ENCODE measurements at places on chromosomes 13 and 19.

DNA sequence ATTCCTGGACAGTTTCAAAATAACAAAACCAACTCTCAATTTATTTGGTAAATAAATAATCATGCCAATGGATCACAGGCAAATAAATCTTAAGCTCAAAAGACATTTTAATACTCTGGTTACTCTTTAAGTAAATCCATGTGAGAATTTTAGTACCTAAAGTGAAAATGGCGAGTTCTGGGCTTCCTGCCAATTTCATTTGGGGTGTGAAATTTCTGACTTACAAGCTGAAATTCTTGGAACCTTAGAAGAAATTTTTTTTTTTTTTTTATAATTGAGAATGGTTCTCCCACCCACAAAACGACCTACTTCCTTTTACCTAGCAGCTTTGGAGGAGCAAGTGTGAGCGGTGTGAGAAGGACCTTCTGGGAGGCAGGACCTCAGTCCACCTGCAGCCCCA, 354.5 kb upstream of the NBEA start:
- no peak for DNase-seq

DNA sequence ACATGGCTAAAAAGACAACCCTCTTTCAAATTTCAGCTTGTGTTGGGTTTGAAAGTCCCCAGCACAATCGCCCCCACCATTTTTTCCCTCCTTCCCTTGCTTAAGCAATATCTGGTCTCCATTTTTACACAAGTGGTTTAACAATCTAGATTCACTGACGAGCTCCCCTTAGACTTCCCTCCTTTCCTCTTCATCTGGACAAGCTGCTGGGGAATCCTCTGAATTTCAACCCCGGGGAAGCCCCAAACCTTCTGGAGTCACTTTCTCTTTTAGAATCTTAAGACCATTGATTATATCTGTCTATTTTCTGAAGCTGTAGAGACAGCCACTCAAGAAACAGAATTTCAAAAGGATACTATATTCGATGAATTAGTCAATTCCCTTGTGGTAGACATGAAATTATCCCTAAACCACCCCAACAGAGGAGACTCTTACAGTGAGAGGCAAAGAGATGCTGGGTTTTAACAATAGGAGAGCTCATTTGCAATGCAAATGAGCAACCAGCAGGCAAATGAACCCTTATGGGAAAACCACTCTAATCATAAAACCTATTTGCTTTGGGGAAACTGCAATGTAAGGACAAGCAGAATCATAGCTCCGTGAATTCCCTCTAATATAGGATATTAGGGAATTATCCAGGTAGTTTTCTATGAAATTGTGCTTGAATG, 78.9 kb downstream of the TEX26 start:
- DNase-seq = no peak

DNA sequence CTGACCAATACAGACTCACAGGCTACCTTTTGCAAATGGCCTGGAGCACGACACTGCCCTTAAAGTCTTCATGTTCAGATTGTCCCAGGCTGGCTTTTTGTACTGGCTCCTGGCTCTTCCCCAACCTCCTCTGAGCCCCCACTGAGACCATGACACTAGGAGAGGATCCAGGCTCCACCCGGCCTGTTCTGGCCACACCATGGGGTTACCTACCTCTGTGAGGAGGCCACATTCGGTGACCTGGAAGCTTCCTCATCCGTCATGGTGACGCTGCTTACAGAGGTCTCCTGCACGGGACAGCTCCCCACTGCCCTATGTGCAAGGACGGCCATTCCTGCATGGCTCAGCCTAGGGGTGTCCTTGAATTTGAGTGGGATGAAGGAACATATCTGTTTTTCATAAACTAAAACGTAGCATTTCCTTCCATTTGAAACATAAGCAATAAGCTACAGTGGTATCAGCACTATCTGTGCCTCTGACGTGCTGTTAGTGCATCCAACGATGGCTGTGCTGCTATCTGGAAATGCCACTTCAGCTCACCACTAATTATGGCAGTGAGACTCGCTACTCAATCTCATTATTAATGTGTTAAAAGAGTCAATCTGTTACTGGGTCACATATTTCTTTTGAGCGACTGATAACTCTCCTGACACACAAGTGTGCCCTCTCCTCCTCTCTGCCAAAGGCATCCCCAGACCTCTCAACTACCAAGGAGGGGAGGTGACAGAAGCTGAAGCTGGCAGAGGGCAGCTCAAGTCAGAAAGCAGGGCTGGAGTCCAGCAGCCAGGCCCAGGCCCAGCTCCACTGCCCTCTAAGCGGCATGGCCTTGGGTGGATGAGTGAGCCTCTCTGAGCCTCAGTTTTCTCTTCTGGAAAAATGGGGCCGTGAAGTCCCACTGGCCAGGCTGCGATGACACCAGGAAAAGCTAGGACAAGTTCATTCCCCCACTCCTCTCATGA, 29.6 kb downstream of the ELL start:
- DNase-seq = no peak

DNA sequence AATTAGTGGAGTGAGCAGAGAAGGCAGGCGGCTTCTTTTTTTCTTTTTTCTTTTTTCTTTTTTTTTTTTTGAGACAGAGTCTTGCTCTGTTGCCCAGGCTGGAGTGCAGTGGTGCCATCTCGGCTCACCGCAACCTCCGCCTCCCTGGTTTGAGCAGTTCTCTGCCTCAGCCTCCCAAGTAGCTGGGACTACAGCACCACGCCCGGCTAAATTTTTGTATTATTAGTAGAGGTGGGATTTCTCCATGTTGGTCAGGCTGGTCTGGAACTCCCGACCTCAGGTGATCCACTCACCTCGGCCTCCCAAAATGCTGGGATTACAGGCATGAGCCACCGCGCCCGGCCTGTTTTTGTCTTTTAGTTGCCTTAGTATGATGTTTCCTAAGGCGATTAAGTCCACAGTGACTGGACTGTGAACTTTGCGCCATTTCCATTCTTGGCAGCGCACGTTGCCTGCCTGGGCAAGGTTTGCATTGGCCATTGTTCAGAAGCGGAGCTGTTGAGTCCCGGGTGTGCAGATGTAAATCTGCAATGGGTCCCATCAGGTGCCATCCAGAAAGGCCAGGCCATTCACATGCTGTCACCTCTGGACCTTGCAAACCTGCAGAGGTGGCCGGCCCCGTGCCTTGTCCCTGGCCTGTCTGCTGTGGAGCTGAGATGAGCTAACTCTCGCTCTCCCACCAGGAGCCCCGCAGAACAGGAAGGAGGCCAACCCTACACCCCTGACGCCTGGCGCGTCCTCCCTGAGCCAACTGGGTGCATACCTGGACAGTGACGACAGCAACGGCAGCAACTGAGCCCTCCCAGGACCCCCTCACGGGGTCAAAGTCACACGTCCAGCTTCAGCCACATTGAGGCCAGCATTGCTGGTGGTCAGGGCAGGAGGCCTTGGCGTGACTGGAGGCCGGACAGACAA, 10.9 kb upstream of the SHD start:
- no peak for DNase-seq
